ENCODE measurements at places on chromosomes 13 and 19.

- no peak for DNase-seq
These were observed 90.3 kb upstream of the ZNF536 start for GRCh38 chr19:30281906-30282305.

- no peak for DNase-seq
These were observed 115.4 kb downstream of the ABCC4 start for GRCh38 chr13:95185851-95186250.

DNA sequence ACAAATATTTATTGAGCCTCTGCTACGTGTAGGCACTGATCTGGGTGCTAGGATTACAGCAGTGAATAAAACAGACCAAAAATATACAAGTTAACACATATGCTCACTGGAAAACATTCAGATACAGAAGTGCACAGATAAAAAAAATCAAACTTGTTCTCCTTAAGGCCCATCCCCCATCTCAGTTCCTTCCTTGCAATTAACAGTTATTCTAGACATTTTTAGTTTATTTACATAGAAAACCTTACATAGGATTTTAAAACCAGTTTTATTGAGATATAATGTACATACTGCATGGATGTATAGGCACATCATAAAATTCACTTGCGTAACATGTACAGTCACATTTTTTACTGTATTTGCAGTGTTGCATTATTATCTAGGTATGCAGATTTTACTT, 36.5 kb upstream of the HMGB1 start:
- DNase-seq: no peak

DNA sequence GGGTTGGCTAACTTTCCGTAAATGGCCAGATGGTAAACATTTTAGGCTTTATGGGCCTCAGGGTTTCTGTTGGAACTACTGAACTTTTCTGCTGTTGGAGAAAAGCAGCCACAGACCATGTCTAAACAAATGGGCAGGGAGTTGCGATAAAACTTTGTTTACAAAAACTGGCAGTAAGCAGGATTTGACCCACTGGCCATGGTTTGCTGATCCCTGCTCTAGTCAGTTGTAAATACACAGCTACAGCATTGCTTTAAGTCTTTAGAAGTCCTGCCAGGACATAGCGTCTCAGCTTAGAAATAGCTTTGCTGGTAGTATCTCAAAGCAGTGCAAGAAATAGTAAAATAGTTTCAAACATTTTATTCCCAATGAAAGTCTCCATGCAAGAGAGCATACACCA, 88.4 kb downstream of the NALCN start:
- DNase-seq: no peak

DNA sequence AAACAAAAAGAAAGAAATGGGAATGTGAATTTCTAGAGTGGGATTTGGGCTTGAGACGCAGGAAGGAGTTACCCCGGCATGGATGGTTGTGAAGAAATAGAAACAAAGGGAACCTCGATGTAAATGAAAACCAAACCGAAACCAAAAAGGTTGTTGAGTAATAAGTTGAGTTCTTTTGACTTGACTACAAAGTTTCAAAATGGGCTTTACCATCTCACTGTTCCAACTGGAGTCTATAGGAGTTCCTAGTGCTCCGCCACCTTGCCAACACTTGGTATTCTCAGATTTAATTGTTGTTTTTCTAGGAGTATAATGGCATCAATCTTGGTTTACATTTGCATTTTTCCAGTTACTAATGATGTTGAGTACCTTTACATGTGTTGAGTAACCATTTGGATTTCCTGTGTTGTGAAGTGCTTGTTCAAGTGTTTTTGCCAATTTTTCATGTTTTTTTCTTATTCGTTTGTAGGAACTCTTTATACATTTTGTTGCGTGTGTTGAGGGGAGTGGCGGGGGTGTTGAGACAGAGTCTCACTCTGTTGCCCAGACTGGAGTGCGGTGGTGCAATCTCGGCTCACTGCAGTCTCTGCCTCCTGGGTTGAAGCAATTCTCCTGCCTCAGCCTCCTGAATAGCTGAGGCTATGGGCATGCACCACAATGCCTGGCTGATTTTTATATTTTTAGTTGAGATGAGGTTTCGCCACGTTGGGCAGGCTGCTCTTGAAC, 9.2 kb downstream of the UBE2S start:
- DNase-seq: no peak
